Skeletal muscle cell (primary cell): ENCODE measurements at places on chromosomes 1 and 21.
A peak's percentile ranks its signal among the peaks of the same experiment; 100 is the strongest.

DNA sequence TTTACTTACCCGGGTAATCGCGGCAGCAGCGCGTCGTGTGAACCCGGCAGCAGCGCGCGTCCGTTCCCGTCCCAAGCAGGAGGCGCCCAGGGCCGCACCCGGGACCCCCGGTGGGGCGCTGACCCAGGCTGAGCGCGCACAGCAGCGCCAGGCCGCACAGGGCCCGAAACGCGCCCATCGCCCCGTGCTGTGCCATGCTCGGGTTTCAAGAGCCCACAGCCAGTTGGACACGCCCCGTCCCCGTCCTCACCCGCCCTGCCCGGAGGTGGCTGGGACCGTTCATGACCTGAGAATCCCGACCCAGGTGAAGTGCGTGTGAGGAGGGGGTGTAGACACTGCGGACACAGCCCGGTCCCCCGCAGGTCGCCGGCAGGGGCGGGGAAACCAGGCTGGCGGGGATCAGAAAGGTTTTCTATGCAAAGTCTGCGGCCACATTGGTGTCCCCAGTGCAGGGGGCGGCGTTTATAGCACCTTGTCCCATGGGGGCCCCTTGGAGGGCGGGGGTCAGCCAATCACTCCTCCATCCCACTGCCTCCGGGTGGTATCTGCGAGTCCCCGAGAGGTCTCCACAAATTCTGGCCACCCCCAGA, at the start of gene TNFRSF18:
TSS of gene TNFRSF18 (minus strand) at position 217 of the 590 bp plus-strand sequence. CDS start at position 196, 21 bp downstream.
- DNase-seq = no peak

- no peak for DNase-seq
Measured at GRCh38 chr1:25651824-25652741, 35.5 kb downstream of the MAN1C1 start.

DNA sequence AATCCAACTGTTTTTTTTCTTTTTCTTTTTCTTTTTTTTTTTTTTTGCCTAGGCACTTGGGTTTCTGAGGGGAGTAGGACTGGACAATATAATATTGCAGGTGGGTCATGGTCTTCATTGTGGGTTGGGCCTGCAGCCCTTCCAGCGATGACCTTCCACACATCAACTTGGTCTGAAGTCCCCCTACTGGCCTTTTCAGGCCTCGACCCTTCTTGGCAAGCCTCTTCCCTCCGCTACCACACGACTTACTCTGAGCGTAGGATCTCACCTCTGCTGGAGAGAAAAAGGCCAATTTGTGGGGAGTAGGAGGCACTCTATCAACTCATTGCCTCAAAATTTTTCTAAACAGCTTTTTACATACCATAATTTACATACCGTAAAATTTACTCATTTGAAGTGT, 51.1 kb upstream of the GRIK3 start:
- no peak for DNase-seq

- no peak for DNase-seq
Measured at GRCh38 chr1:28602536-28603439, 10.7 kb downstream of the RAB42 start.

DNA sequence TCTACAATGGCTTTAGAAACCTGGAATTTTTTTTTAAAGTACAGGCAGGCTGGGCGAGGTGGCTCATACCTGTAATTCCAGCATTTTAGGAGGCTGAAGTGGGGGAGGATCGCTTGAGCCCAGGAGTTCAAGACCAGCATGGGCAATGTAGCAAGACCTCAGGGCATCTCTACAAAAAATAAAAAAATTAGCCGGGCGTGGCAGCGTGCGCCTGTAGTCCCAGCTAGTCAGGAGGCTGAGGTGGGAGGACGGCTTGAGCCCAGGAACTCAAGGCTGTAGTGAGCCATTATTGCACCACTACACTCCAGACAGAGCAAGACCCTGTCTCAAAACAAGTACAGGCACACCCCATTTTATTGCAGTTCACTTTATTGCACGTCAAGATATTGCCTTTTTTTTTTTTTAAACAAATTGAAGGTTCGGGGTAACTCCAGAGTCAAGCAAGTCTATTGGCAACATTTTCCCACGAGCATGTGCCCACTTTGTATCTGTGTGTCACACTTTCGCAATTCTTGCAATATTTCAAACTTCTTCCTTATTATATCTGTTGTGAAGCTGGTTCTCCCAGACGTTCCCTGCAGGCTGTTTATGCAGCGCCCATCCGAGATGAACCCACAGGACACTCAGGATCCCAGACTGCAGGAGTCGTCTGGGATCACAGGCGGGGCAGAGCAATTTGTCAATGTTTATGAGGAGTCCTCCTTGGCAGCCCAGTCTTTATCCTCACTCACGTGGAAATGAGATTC, 4.7 kb downstream of the HES2 start:
- DNase-seq = no peak

DNA sequence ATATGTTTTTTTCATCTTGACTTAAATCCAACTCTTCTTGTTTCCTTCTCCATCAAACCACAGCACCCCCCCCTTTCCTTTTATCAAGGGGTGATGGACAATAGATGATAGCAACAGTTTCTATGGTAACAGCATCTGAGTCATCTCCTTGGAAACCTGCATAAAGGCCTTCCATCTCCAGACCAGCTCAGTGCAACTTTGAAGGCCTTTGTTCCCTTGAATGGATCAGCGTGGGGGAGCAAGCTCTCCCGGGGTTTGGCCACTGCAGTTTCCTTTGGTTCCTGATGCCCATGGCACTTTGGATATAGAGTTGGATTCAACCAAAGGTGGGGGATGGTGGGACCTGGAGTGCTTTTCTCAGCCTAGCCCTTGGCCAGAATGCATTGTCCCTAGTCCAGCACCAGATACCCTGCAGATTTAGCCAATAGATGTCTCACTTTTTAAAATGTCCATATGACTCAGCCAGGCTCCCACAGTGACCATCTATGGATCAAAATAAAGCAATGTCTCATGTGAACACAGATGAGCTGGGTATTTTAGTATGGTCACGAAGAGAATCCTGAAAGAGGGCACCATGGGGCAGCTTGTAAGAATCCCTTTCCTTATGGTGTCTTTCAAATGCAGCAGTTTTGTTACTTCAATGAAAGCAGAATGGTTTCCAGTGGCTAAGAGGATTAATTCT, 127.7 kb downstream of the SPATA46 start:
- no peak for DNase-seq

DNA sequence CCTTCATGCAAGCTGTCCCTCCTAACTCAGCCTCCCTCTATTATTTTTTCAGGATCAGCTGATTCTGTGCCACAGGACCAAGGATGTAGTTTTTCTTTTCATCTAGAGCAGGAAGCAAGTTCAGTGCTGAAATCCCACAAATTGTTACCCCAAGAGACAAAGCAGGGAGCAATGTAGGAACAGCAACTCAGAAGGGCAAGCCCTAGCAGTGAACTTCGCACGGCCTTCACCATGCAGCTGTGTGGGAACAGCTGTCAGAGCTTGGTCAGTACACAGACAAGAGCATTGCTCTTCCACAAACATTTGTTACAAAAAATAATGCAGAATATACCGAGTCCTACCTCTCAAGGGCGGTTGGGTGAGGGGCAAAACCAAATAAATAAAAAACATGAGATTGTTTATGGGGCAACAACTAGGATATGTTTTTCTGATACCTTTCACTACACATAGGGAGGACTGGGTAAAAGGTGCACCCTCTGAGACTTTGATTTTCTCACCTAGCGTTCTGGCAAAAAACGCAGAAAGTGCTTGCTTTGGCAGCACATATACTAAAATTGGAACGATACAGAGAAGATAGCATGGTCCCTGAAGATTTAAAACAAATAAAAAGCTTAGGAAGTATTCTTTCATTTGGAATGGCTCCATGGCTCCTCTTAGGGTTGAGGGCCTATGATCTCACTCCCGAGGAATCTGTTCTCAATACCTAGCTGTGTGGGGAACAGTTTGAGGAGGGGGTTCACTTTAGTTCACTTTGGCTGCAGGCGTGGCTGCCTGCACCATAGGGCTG, 37.1 kb upstream of the ANGPTL7 start:
- DNase-seq = peak; percentile 36

DNA sequence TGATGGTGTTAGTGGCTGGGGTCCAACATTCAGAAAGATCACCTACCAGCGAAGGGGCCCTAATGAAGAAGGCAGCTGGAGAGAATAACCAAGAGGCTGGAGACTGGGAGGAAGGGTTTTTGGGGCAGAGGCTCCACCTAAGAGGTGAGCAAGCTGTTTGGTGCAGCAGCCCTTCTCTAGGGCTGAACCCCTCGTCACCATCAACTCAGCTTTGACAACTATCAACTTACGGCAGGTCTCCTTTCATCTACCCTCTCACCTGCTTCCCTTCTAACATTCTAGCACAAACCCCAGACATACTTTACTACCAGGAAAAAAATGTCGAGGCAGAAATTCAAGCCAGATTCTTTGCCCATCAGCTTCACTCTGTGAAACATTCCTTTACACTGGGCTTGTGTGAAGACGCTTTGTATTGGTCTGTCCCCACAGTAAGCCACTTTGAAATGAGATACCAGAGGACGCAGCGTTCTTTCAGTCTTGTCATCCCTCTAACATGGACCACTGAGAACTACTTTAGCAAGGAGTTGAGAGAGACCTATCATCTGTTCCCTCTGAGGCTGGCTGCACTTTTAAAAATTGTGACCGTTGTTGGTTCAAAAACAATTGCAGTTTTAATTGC, 84.6 kb downstream of the RAVER2 start:
- DNase-seq = no peak

DNA sequence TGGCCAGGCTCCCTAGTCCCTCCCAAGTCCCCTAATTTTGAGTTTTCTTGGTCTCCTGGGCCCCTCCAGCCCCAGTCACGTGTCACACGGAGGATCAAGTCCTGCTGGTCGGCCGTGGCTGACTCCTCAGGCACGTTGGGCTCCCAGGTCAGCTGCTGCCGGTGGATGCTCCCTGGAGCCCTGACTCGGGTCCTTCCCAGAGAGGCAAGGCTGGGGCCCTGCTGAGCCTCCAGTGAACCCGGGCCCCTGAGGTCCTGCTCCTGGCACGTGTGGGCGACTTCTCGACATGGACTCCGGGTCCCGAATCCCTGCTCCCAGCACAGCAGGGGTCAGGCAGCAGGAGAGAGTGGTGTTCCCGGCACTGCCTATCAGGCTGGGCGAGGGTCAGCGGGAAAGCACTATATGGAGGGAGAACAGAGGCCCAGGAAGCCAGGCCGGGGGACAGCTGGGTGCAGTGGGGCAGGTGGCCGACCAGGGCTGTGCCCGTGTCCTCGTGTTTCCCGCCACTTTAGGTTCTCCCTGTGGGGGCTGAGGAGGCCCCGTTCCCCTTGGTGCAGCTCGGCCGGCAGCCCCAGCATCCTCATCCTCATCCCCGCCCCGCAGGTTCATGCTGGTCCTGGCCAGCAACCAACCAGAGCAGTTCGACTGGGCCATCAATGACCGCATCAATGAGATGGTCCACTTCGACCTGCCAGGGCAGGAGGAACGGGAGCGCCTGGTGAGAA, 13.2 kb downstream of the TMEM240 start:
- no peak for DNase-seq

- no peak for DNase-seq
Measured at GRCh38 chr1:112083487-112083886, 94.0 kb upstream of the KCND3 start.

- DNase-seq = no peak
Measured at GRCh38 chr1:6508816-6509189, 17.3 kb upstream of the PLEKHG5 start.

- DNase-seq = no peak
Measured at GRCh38 chr1:14678011-14678638, 79.6 kb downstream of the KAZN start.

GRCh38 chr1:44608141-44608540, 66.1 kb downstream of the TMEM53 start:
- no peak for DNase-seq

GRCh38 chr1:95061445-95062006, 11.2 kb downstream of the ALG14 start:
- DNase-seq = no peak

DNA sequence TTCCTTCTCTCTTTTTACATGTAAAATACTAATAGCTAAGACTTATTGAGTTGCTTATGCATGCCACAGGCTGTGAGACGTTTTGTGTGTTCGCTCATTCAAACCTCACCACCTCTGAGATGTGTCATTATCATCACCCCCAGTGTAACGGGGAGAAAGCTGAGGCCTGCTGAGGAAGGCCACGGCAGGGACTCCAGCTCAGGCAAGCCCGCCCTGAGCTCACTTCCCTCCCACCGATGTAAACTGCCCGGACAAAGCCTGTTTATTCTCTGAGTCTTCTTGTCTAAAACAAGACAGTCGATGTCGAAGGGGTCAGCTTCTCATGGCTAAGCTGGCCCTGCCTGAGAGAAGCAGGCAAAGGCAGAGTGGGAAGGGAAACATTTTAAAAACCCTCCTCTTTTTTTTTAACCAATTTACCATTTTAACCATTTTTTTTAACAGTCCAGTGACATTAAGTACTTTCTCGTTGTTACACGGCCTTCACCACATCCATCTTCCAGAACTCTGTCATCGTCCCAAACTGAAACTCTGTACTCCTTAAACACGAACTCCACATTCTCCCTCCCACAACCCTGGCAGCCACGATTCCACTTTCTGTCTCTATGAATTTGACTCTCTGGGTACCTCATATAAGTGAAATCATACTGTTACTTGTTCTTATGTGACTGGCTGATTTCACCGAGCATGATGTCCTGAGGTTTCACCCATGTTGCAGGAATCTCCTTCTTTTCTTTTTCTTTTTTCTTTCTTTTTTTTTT, 204.8 kb upstream of the GALNT2 start:
- DNase-seq = no peak

GRCh38 chr1:155978973-155979429, 654 bp upstream of the ARHGEF2 start:
- no peak for DNase-seq

GRCh38 chr1:12359359-12360133, 129.7 kb downstream of the VPS13D start:
- no peak for DNase-seq

DNA sequence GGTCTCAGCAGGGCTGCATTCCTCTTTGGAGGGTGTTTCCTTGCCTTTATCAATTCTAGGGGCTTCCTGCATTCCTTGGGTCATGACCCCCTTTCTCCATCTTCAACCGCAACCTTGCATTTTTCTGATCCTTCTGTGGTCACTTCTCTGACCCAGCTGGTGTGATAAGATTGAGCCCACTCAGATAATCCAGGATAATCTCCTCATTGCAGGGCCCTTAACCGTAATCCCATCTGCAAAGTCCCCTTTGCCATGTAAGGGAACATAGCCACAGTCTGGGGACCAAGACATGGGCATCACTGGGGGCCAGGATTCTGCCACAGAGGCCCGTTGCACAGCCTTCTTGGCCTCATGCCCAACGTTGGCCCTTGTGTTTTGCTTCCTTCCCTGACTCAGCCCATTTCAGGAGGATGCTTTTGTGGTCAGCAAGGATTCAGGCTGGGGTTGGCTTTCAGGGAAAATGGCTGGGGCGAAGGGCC, 35.0 kb upstream of the IL19 start:
- no peak for DNase-seq

DNA sequence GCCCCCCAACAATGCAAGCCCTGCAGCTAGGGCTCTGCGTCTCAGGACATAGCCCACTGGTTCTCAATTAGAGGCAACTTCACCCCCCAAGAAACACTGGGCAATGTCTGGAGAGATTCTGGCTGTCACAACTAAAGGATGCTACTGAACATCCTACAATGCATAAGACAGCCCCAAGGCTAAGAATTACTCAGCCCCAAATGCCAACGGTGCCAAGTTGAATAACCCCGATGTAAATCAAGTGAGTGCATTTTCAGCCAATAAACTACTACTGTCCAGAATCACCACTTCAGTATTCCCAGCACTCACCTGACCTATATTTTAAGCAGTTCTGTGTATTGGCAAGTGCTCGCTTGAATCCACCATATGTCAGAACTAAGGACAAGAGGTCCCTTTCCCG, 6.9 kb downstream of the RIPK4 start:
- no peak for DNase-seq
